ENCODE measurements at places on chromosomes 2 and 18.

DNA sequence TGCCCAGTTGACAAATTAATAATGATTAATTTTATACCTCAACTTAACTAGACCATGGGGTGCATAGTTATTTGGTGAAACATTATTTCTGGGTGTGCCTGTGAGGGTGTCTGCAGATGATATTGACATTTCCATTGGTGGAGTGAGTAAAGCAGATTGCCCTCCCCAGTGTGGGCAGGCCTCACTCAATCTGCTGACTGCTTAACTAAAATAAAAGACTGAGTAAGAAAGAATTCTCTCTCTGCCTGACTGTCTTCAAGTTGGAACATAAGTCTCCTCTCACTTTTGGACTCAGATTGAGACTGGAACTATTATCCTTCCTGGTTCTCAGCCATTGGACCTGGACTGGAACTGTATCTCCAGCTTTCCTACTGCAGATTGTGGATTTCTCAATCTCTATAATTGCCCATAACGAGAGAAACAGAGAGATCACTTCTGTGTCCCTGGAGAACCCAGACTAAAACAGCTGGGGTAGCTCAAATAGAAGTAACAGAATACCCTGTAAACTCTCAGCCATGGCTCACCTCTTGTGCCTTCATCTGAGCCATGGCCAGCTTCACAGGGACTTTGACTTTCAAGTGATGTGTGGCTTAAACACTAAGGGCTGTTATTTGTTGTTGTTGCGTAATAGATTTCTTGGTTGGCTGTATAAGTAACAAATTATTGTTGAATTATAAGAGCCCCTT is 575.3 kb upstream of the RAB6C start:
- DNase-seq, result no peak

- DNase-seq, result peak; percentile 48
Observed at GRCh38 chr2:43175020-43175441, 51.4 kb downstream of the ZFP36L2 start.

DNA sequence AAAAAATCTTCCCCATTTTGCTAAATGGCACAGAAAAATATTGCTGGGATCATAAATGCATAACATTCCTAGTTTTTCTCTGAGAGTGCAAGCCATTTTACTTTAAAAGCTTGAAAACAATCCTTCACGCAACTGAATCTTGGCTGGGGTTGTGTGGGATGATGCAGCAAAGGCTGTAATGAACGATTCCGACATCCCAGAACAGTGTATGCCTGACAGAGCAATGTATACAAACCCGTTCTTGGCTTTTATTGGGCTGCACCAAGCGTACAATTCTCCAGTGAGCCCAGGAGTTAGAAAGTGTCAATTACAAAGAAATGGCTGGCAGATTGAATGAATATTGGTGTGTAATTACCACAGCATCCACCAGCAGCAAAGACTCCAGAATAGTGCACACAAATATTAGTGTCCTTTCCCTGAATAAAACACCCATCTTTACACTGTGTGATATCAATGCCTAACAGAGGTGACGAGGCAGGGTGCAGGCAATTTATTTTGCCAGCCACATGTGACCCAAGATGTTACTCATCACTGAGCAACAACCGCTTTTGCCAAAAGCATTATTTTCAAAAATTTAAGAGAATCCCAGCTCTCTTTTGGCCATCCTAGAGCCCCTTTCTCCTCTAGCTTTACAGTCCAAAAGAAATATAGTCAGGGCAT is 578.6 kb upstream of the CHAC2 start:
- DNase-seq, result no peak

- DNase-seq, result no peak
Observed at GRCh38 chr2:210474776-210475175, 1.8 kb downstream of the LANCL1 start.
